Aorta (tissue), 5 donors: ENCODE measurements at places on chromosomes 2 and 18. TPM values are rescaled to one million over a fixed set of nuclear protein-coding genes. Genes with fewer than 3 reads are reported as not detected.

GRB14 gene
- polyA plus RNA-seq: 3.3 TPM

BUB1 gene
- not detected for polyA plus RNA-seq

CCDC141 gene
- polyA plus RNA-seq: 0.13 TPM

C2orf15 gene
- polyA plus RNA-seq: 0.75 TPM

IL36RN gene
- not detected for polyA plus RNA-seq

CD8B2 gene
- 0.50 TPM for polyA plus RNA-seq

OSBPL1A gene
- 21.7 TPM for polyA plus RNA-seq

MARCHF7 gene
- 47.4 TPM for polyA plus RNA-seq

MEMO1 gene
- 26.5 TPM for polyA plus RNA-seq

REG1B gene
- polyA plus RNA-seq: 16.4 TPM

MERTK gene
- polyA plus RNA-seq: 18.8 TPM

VWC2L gene
- polyA plus RNA-seq: not detected

CKAP2L gene
- 0.08 TPM for polyA plus RNA-seq

GDF7 gene
- polyA plus RNA-seq: 15.6 TPM

CLASP1 gene
- polyA plus RNA-seq: 13.0 TPM

DNA sequence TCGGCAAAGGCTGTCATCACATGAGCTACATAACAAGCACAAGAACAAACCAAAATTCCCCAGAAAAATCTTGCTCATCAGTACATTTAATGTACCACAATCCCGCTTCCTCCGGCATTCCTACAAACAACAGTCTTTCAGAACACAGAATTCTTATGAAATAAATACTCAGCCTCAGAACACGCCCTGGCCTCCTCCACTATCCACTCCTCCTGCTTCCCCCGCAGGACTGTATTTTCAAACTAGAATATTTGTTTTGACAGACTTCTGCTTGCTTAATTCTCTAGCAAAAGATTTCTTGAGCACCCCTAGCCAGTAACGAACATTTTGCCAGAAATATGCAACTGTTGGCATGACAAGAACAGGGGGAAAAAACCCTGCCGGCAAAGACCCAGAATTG, 131.2 kb downstream of the THADA start:
- no peak for DNase-seq

- no peak for DNase-seq
Observed at GRCh38 chr2:55408098-55408882, 11.4 kb downstream of the CCDC88A start.

DNA sequence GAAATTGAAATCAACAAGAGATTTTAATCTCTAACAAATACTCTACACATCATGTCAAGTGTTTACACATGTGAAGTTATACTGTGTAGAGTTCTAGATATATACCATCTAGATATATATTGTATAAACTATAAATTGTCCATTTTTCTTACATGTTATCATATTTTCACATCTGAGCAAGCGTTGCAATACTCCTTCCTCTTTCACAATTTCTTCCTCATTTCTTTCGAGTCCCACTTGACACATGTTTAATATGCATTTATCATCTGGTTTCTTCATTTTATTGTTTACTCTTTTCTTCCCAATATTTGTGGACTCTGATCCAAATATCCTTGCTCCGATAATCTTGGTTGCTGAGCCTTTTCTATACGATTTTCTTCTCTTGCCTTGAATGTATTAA, 50.2 kb downstream of the UNC80 start:
- no peak for DNase-seq

GRCh38 chr18:48872234-48873145, 78.3 kb downstream of the SMAD7 start:
- no peak for DNase-seq

DNA sequence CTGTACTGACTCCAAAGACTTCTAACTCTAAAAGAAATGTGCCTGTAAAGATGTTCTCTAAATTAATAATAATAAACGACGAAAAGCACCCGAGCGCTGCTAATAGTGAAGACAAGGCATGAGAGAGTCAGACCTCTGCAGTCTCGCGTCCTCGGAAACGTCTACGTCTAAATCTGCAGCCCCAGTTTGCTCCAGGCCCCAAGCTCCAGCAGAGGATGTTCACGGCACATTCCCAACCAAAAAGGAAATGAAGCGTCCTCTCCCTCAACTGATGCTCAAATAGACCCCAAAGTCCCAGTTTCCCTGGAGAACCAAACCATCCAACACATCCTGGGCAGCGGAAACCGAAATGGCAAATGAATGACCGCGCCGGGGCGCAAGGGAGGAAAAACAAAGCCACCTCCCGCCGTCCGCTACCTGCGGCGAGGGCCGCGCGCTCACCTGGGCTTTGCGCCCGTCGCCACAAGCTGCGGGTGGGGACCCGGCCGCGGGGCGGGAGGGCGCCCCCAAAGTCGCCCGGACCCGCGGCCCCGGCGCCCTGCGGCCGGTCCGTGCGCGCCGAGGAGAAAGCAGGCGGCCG, 47.1 kb upstream of the CCDC150 start:
- peak; percentile 49 for DNase-seq

- DNase-seq: no peak
Observed at GRCh38 chr18:1499265-1499664, 594.6 kb downstream of the ADCYAP1 start.

GRCh38 chr2:8965216-8965969, 38.1 kb downstream of the MBOAT2 start:
- DNase-seq: no peak

DNA sequence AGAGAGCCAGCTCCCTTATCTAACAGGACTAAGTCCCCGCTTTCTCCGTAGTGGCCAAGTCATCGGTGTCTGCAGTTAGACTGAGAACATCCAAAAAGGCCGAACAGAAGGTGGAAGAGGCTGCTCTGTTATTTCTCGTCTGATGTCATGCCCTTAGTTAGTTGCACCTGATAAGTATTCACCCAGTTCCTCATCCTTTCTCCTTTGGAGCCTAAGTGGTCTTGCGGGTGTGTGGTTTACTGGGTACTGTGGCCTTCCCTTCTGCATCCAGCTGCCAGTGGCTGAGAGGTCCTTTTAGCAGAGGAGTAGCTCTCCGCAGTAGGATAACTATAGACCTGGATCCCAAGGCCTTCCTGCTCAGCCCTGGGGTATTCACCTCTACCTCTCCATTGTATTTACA, 211.6 kb downstream of the BCL2 start:
- no peak for DNase-seq

DNA sequence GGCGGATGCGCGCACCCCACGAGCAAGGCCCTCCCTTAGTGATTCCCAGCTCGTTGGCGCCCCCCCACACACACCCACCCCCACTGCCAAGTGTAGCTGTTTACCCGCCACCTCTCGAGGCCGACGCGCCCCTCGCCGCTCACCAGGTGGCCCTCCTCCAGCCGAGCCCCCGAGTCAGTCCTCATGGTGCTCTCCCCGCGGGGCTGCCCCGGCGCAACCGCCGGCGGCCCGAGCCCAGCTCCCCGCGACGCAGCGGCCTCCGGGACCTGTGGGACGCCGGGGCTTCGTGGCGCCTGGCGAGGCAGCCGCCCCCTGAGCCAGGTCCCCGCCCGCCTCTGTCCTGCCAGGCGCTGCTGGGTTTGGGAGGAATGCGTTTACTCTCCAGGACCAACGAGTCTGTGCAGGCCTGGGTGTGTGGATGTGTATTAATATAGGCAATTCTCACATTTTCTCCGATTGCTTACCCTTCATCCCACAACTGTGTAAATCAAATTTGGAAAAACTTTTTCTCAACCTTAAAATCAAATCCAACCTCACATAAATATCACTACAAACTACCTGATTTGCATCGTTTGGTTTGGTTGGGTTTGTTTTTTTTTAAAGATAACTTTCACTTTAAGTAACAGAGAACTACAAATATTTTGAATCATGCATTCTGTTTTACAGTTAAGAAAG, at the start of gene TMEM237:
TSS of gene TMEM237 (minus strand) at position 288 of the 675 bp plus-strand sequence. CDS start at position 185, 103 bp downstream.
- peak; percentile 85 for DNase-seq

DNA sequence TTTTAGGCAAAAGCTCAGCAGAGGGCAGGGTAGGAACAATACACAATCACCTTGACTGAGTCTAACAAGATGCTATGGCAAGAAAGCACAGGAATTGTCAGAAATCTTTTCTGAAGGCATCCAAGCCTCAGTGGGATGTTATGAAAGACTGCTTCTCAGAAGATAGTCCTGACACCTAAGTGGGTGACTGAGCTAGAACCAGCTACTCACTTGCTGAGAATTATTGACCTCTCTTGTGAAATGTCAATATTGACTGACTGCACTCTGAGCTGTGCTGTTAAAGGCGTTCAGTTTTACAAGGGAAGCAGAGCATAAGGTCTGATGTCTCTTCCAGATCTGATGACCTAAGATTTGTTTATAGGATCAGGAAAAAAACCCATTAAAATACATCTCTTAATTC, 46.1 kb downstream of the TACR1 start:
- DNase-seq: no peak

GRCh38 chr18:67381608-67382150, 134.8 kb downstream of the DSEL start:
- no peak for DNase-seq

DNA sequence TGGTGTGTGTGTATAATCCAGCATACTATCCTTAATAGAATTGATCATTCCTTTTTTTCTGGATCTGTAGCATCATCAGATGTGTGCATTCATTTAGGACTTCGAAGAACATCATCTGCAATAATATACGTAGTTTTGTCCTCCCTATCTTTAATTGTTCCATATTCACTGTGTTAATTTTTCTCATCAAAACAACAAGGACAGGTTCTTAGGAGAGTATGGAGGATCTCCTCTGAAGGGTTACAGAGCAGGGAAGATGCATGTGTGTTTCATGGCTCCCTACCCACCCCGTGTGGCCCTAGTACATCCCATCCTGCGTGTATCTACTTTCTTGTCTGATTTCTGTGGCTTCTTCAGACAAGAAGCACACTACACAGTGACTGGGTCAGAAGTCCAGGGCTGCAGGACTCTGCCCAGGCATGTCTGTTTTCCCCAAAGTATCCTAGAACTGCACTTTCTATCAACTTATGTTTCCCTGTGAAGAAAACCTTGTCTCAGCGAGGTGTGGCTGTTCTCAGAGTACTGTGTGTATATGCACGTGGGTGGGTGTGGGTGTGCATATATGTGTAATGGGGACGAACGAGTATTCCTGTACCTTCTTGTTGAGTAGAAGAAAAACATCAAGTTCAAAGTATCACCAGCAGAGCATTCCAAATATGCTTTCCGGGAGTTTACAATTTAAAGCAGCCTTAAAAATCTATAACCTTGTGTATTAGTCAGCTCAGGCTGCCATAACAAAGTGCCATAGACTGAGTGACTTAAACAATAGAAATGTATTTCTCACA, 220.4 kb upstream of the FOSL2 start:
- DNase-seq: no peak

DNA sequence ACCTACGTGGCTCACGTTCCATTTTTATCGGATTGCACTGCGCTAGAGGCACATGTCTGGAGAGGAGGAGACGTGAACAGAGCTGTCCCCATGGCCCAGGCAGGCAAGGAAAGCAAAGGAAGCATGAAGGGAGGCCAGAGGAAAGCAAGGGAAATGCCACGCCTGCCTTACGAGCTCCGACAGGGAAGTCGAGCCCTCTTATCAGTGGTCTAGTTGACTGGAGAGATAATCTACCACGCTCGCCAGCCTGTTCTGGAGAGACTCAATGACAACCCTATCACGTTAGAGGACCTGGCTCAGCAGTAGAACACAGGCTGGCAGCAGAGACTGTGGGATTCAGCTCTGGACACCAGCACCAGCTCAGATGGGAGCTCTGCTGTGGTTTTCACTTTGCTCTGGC, 202.6 kb upstream of the ID2 start:
- no peak for DNase-seq

- no peak for DNase-seq
Observed at GRCh38 chr2:221780281-221780688, 208.2 kb upstream of the EPHA4 start.

DNA sequence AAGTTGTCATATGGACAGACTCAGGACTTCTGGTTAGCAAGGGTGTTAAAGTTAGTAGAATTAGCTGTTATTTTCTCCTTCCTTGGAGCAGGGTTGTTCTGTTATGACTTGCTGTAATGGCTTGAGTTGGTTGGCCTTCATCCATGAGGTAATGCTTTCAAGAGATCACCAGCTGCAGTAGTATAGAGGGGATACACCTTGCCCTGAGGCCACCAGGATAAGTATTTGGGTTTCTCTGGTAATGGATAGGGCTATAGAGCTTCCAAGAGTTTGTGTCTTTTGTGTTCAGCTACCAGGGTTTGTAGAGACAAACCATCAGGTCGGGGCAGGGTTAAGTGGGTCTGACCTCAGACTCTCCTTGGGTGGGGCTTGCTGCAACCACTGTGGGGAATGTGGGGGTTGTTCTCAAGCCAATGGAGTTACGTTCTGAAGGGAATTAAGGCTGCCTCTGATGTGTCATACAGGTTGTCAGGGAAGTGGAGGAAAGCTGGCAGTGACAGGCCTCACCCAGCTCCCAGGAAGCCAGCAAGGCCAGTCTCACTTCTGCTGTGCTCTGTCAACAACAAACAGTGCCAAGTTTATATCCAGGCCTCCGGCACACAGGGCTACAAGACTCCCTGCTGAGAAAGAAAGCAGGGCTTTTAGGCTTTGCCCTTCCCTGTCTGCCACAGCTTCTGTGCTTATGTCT, 356.6 kb downstream of the SPAG16 start:
- DNase-seq: no peak

DNA sequence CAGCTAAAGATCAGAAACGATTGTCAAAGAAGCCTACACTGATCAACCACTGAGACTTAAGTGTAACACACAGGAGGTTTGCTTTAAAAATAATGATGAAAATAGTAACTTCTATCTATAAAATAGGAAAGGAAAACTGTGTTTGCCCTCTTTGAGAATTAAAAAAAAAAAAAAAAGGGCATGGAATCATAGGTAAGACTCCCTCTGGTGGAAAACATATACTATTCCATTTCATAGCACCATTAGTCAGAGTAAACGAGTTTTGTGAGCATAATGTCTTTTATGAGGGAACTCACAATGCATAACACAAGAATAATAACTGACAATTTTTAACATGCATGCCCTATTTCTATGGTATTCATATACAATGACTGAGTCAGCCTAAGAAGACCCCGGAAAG, 36.3 kb downstream of the SLC35F5 start:
- DNase-seq: no peak

DNA sequence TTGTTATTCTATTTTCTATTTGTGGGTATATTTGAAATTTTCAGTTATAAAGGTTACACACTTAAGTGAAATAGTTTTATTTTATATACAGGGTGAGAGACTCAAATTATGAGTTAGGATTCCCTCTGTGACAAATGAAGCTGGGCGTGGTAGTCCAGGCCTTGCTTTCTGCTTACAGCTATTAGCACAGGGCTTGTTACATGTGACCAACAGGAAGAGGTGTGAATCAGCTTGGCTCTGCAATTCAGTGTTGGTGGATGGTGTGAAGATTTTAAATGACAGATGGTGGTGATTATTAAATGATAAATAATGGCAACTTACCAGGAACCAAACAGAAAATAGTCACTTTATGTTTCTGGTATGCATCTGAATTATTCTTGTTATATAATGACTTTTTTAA, 64.4 kb upstream of the NOSTRIN start:
- DNase-seq: no peak

DNA sequence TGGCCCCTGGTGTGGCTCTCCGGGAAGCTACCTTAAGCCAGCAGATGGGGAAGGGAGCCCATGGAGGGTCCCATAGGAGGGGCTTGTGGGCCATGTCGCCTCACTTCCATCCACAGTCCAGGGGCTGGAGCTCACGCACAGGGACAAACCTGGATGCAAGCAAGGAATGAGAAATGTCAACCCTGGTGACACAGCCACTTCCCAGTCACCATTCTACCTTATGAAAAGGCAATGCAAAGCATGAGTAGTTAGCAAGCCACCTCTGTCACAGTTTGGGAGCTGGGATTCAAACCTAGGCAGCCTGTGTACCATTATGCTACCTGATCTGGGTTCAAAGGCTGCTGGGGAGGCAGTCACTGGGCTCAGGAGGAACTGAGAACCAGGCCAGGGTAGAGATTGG, 170.0 kb upstream of the KLHL29 start:
- DNase-seq: no peak
